B cell (primary cell): ENCODE measurements at places on chromosomes 3 and 15.
A peak's percentile ranks its signal among the peaks of the same experiment; 100 is the strongest.

DNA sequence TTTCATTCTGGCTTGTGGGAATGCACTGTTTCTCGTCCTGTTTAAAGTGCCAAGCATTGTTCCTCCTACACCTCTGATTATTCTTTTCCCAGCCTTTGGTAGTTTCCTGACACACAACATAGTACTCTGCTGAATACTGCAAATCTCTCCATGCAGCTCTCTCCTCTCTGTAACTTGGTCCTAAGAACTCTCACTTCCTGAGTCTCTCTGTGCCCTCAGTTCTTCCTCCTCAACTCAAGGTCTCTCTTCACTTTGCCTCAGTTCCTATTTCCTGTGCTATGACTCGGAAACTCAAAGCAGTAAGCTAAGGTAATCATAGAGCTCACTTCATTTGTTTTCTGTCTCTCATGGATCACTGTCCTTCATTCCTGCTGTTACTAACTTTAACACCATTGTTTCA, 113.4 kb downstream of the ZNF280D start:
- DNase-seq, result no peak

- no peak for DNase-seq
Observed at GRCh38 chr15:35319354-35319753, 226.6 kb downstream of the DPH6 start.

DNA sequence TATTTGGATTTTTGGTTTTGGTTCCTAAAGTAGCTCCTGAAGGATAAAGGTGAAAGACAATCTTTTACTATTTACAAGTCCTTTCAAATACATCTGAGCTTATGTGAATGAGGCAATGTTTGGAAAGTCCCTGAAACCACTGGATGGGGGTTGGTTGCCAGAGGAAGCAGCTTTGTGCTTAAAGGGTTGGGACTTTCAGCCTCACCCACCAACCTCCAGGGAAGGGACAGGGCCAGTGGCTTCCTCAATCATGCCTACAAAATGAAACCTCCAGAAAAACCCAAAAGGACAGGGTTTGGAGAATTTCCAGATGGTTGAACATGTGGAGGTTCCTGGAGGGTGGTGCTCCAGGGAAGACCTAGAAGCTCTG, 20.9 kb upstream of the ABHD17C start:
- no peak for DNase-seq

DNA sequence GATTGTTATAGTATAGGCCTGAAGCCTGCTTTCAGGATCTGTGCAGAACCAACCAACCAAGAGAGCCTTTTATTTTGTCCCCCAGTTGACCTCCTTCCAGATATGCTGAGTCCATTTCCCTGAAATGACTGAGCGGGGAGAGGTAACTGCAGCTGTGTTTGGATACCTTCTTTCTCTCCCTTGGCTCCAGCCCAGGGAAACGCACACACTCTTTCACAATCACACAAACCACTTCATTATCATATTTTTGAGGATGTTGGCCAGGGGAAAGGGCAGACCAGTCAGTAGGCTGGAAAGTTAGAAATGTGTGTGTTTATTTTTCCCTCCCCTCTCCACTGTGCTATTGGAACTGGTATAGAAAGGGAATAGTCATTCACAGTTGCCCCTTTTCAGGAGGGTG, 417.7 kb upstream of the TBL1XR1 start:
- no peak for DNase-seq

- DNase-seq, result no peak
Observed at GRCh38 chr3:49665822-49666519, 8.2 kb upstream of the APEH start.

- DNase-seq, result peak; percentile 93
Observed at GRCh38 chr3:39383045-39383880, at the start of gene SLC25A38. Gene SLC25A38 (plus strand): TSS chr3:39383370. CDS start chr3:39383725, 355 bp downstream.

DNA sequence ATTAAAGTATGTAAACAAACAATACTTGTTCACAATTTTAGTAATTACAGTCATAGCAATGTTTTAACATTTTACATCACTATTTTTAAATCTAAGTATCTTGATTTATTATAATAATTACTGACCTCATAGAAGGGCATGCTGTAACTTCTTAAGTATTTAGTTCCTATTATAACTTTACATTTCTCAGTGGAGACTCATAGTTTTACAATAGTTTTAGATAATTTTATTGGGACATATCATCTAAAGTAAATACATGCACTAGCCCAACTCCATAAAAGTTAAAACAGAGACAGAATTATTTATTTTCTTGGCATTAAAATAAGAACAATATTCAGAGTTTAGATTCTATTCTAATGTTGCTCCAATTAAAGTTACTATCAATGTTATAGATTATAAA, 466.5 kb upstream of the BCHE start:
- DNase-seq, result no peak

- DNase-seq, result no peak
Observed at GRCh38 chr3:55947406-55947805, 460.3 kb upstream of the WNT5A start.

DNA sequence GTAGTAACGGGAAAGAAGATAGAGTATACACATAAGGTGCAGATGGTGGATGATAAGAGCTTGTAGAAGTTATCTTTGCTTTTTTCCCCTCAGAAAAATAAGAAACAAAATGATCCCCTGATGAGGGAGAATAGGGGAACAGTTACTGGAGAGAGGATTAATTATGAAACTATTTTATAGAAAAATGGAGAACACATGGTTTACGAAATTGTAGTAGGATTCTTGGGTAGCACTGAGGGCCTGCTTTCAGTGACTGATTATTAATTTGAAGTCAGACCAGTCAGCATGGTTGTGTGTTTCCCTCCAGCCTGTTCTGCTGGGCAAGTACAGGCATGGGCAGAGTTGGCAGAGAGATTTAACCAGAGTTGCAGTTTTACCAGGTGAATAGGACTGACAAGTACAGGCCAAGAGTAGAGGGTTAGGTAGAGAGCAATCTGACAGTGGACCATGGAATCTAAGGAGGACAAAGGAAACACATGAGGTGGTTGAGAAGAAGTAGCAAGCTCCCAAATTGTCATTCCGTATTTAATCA, 5.9 kb downstream of the SLC49A4 start:
- no peak for DNase-seq

DNA sequence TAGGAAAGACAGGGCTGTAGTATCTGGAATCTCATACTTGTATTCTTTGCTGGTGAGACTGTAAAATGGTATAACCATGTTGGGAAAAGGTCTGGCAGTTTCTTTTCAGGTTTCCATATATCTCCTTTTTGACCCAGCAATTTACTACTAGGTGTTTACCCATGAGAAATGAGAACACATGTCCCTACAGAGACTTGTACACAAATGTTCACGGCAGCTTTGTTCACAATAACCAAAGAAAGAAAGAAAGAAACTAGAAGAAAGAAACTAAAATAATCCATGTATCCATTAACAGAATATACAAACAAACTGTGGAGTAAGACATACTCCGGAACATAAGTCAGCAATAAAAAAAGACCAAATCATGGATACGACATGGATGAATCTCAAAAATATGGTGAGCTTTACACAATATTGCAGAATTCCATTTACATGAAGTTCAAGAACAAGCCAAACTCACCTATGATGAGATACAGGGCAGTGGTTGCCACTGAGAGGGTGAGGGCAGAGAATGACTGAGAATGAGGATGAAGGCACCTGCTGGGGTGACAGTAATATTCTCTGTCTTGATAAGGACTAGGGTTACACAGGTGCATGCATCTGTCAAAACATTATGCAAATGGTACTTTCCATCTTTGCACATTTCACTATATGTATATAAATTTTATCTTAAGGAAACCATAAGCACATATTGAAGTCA, 2.7 kb downstream of the RFTN1 start:
- DNase-seq, result peak; percentile 53

DNA sequence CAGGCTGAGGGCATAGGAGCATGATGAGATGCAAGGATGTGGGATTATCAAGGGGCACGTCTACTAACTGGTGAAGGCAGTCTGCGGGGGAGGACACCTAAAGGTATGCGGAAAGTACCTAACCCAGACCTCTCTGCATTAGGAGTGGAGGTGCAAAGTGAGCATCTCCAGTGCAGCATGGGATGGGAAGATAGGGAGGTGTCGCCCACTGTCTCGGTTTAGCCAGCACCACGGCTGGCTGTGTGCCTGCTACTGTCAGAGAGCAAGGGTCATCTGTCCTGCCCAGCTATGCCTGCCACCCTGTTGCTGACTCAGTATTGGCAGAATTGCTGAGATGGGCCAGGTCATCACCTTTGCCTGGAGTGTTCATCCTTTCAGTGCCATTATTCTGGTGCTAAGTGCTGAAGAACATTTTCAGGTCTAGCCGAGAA, 40.1 kb downstream of the OXNAD1 start:
- no peak for DNase-seq
